ENCODE measurements at places on chromosomes 12 and 14.

GRCh38 chr12:7571257-7571656 lies 67.7 kb upstream of the CD163 start:
- no peak for DNase-seq

GRCh38 chr14:44952391-44953110 lies 9.2 kb downstream of the KLHL28 start:
- DNase-seq: no peak

GRCh38 chr12:85424581-85425348 lies 144.7 kb downstream of the ALX1 start:
- DNase-seq: peak; percentile 53

DNA sequence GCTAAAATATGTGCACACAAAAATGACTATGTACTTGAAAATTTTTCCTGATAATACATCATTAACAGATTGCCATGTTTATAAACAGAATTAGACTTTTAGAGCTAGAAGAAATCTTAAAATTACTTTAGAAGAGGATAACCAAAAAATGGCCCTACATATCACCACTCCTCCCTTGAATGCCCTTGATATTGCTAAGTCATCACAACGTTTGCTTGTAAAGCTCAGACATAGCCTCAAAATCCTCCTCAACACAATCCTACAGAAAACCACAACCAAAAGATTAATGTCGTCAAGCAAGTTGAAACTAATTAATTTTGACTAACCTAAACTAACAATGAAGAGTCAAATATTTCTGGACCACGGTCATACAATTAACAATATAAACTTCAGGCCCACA lies 19.4 kb upstream of the NAA30 start:
- no peak for DNase-seq
